ENCODE measurements at places on chromosomes 13 and 19.

DNA sequence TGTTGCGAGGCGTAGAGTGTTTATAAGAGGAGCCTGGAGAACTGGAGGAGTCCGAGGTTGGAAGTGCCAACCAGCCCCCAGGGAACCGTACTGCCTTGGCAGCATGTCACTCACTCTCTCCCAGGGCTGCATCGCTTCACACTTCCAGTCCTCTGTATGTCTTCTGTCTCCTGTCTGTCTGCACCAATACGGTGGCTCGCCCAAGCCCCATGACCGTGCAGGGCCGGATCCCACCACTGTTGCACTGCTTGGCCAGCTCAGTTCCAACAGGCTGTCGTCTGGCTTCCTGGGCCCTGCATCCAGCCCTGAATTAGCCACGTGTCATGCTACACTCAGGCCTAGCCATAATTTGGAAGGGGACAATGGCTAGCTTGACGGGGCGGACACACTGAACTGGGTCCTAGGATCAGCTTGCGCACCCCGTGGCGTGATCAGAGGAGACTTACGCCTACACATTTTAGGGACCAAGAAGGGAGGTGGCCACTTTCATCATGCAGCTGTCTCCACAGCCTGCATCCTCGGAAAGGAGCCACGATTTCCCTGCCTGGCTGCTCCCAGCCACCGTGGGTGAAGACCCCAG, 147.1 kb downstream of the URI1 start:
- DNase-seq: no peak

- no peak for DNase-seq
These were observed 3.4 kb upstream of the ZSCAN4 start for GRCh38 chr19:57665261-57665806.

DNA sequence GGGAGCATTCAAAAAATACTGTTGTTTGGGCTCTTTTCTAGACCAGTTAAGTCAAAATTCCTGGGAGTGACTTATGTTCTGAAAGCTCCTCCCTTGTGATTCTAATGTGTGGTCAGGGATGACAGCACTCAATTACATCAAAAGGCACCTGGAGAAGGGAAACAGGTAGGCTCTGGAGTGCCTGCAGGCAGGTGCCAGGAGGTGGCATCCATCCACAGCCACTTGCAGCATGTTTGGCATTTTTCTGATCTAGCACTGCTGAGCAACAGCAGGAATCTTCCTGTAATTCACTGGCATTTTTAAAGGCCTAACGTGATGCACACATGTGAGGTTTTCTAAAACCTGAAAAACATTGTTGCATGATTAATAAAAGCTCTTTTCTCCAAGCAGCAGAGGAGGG, 94.6 kb downstream of the CCNA1 start:
- no peak for DNase-seq

GRCh38 chr13:99140831-99141230, 59.8 kb upstream of the UBAC2 start:
- DNase-seq: no peak

DNA sequence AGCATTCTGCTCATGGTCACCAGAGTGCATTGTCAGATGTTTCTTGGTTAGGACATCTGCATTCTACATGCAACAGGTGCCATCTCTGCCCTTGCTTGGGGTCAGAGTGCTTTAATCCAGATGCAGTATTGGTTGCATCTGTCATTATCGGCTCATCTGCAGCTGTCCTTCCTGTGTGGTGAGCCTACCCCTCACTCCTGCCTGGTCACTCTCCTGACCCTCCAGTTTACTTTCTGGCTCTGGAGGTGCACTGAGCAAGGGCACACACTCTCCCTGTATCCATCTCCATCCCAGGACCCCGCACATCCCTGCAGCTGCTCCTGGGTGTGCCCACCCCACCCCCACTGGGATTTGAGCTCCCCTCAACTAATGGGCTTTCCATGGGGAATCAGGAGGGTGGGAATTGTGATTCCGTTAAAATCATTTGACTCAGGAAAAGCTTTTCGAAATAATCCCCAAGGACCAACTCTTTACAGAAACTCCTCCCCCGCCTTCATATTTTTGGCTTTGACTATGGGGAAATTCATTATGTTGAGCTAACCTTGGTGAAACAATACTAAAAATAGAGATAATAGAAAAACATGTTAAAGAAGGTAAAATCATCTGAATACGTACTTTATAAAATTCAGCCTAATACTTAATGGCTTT, 70.2 kb downstream of the COL4A2 start:
- DNase-seq: no peak

Measured in suppressor macrophage treated with lipopolysaccharide for 1 hour (primary cell).